Stimulated activated CD8-positive, alpha-beta memory T cell treated with anti-CD3 and anti-CD28 coated beads, Interleukin-7, amount 100 ng/mL, for 1 hour (primary cell): ENCODE measurements at places on chromosomes 5 and 9.

- peak; percentile 34 for DNase-seq
Observed at GRCh38 chr5:157172403-157172802, 6.3 kb upstream of the GARIN3 start.

- no peak for DNase-seq
Observed at GRCh38 chr9:83430681-83431080, 107.5 kb downstream of the FRMD3 start.

- no peak for DNase-seq
Observed at GRCh38 chr5:91500758-91501157, 117.6 kb upstream of the ARRDC3 start.

GRCh38 chr5:135241536-135241935, 157.5 kb downstream of the MACROH2A1 start:
- no peak for DNase-seq

GRCh38 chr9:87445646-87446045, 52.0 kb upstream of the DAPK1 start:
- no peak for DNase-seq

GRCh38 chr5:119028575-119028974, 40.2 kb upstream of the DTWD2 start:
- DNase-seq, result no peak

DNA sequence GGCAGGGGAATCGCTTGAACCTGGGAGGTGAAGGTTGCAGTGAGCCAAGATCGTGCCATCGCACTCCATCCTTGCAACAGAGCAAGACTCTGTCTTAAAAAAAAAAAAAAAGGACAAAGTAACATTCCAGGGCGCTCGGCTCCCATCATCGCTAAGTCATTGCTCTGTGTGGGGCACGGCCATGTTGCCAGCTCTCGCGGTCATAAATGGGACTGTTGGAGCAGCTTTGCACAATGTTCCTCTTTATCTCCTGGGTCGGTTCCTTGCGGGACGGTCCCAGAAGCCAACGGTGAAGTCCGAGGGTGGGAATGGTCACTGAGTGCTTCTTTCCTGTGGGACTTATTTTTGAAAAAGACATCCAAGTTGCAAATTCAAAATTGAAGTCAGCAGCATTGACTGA, 65.5 kb downstream of the HMCN2 start:
- no peak for DNase-seq

DNA sequence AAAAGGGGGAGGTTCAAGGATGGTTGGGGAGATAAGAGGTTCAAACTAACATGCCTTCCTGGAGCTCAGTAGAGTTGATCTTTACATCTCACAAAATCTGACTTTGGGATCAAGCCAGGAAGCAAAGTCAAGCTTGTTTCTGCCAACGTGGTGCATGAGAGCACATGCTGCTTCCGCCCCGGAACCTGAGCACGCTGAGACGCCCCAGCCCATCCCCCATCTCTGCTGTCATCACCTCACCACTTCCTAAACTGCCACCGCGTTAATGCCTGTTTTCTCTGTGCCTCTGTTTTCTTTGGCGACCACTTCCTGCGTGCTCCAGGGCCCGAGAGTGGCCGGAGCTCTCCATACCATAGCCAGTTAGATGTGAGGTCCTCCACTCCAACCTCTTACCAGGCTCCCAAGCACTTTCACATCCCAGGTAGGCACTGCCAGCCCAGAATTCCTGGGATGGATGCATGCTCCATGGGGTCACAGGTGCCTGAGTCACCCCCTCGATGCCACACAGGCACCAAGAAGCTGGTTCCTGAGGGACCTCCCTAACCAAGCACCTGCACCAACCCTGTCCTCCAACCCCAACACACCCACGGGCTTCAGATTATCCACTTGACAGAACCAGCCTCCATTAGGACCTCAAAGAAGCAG, 31.2 kb upstream of the AFAP1L1 start:
- DNase-seq, result peak; percentile 47

DNA sequence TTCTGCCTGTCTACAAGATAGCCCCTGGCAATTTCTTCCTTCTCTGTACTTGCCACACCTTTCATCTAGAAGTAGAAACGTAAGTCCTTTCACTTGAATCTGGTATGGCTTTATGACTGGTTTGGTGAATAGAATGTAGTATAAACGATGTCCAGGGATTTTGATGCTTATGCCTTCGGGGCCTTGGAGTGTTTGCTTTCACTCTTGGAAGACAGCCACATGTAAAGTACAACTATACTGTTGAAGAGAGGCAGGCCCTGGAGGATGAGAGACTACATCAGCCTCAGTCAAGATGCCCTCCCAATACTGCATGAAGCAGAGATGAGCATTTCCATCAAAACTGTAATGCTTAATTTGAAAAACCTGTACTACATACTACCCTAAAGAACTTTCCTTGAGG, 553.8 kb upstream of the C9orf72 start:
- DNase-seq, result no peak
